ENCODE measurements at places on chromosomes 3 and 15.

DNA sequence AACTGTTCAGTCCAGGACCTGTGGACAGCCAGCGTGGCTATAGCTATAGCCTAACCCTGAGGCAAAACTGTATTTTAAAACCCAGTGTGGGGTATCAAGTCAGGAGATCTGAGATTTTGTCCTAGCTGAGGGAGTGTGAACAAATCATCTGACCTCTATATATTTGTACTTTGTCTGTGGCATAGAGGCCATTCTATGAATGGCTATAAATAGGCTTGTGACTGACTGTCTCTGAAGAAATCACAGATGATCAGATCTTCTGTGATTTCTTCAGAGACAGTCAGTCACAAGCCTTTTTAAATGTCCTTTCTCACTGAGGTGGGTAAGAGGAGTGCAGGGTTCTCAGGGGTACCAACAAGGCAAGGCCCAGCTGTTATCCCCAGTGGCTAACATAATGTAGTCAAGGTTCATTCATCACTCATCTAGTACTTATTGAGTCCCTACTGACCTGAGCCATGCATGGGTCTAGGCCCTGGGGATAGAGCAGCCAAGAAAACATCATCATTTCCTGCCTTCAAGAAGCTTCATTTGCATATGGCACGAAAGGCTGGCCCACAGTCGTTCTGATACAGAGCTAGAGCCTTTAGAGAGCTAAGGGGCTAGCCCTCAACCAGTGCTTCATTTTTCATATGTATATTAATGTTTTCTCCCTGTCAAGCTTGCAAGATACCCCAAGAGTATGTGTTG is 53.3 kb downstream of the TIPARP start:
- DNase-seq, result no peak

GRCh38 chr3:172656602-172657001 is 54.3 kb downstream of the NCEH1 start:
- no peak for DNase-seq

DNA sequence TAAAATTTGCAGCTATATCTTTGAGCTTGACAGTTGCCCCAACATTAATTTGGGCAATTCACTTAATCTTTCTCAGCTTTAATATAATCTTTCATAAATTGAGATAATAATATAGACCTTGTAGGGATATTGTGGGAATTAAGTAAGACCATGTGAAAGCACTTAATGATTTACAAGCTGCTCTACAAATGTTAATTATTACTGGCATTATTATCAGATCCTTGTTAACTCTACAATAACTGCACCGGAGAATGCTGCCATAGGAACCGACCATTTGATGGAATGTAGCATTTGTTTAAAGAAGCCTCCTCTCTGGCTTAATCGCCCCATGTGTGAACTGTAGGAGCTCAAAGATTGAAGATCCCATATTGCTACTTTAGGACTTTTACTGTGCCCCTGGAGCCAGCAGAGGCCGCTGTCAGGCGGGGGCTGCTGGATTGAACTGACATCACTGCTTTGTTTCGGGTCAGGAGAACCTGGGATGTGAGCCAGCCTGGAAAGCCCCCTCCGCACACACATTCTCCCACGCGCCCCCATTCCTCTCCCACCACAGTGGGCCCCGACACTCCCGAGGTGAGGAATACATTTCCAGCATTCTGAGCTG is 154.2 kb upstream of the TNIK start:
- no peak for DNase-seq

DNA sequence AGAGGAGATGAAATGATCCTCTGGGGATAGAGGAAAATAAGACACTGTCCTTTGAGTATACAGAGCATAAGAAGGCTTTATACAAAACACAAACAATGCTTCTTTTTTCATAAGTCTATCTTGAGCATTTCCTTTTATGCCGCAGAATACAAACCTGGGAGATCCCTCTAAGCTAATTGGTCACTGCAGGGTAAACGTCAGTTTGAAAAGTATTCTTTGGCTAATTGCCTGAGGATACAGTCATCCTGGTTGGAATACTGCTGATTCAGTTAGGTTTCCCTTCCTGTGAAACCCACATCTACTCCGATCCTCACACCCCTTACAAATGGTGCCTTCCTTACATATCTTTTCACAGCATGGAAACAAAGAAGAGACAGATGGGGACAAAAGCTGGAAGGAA is 10.6 kb downstream of the WNT5A start:
- no peak for DNase-seq

- DNase-seq, result no peak
Measured at GRCh38 chr15:42324308-42324707, 35.0 kb upstream of the CAPN3 start.

GRCh38 chr3:139944256-139944910 is 9.4 kb downstream of the CLSTN2 start:
- peak; percentile 27 for DNase-seq
